Stimulated activated CD4-positive, alpha-beta T cell treated with anti-CD3 and anti-CD28 coated beads, TNF-alpha, amount 100 ng/mL, for 4 hours (primary cell): ENCODE measurements at places on chromosomes 7 and 10.

- DNase-seq: no peak
Observed at GRCh38 chr7:137962875-137963507, 38.9 kb downstream of the CREB3L2 start.

- no peak for DNase-seq
Observed at GRCh38 chr10:78358982-78359381, 325.3 kb downstream of the RPS24 start.

DNA sequence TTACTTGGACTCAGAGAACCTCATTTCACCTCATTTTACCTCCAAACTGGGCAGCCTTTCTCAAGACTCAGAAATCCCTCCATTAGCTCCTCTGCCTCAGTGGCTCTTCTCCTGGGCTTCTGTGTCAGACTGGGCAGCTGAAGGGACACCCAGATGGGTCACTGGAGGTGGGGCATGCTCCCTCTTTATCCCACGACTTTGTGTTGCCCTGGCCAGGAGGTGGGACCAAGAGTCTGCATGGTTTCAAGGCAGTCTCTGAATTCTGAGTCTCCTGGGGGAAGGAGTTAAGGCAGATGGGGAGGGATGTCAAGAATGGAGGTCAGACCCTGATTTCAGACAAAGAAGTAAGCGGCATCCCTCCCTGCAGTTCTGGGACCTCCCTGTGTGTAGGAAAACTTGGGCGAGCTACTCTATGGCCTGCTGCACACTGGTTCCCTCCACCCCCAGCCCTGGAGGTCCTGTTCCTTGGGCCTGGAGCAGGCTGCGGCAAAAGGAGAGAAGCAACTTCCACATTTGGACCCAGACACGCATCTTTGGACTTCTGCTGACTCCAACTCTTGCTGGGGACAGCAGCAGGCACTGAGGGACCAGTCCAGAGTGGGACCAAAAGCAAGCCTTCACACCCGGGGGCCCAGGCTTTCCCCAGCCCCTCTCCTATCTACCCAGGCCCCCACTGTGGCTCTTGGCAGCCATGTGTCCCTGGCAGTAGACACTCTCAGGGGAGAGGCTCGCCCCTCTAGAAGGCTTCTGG lies 10.8 kb downstream of the POLL start:
- DNase-seq: no peak

DNA sequence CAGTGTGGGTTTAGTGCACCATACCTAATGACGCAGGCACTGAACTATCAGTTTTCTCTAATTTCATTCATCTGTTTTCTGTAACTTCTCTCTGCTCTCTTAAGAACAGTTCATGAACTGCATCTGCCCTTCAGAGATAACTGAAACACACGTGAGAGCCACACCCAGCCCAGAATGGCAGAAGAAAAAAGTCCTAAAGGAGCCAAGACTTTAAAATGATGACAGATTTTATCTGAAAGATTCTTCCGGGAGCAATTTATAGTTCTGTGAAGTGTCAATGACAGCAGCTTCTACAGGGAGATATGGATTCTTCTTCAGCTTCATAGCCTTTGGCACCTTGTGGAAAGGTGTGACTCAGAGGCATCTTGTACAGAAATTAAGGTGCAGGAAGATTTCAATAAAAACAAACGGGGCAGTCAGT lies 211.5 kb upstream of the SLC26A5 start:
- DNase-seq: no peak
